Activated CD8-positive, alpha-beta T cell treated with anti-CD3 and anti-CD28 coated beads for 36 hours (primary cell): ENCODE measurements at places on chromosomes 16 and 17. TPM values are rescaled to one million over a fixed set of nuclear protein-coding genes. Genes with fewer than 3 reads are reported as not detected.

DNA sequence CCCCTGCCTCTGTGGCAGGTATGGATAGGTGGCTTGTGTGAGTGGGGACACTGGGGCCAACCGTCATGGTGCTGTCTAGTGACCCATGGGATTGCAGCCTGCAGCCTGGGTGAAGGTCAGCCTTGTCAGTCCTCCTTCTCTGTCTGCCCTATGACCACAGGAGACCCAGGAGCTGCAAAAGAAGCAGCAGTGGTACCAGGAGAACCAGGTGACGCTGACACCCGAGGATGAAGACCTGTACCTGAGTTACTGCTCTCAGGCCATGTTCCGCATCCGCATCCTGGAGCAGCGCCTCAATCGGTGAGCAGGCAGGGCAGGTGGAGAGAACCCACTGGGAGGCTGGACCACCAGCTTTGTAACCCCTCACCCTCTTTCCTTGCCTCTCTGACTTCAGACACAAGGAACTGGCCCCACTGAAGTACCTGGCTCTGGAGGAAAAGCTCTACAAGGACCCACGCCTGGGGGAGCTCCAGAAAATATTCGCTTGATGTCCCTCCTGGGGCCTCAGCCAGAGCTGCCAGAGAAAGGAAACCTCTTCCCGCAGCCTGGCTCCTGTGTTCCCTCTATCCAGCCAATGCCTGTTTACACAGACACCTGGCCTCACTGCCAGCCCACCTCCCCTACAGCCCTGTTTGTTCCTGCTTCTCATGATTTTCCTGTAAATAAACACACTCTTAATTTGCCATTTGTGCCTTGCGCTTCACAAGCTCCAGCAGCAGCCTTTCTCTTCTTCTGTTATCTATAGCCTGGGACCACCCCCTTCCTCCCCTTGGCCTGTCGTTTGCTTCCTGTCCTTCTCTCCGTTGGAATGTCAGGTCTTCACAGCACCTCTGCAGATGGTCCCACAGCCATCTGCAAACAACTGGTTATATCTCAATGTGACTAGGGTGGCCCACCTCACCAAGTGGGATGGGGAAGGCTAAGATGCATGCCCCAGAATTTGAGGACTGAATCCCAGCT is 4.5 kb upstream of the KATNB1 start:
- no peak for DNase-seq

EZH1 gene
- 25.5 TPM for total RNA-seq

- peak; percentile 41 for DNase-seq
Measured at GRCh38 chr17:46943501-46944393, 20.8 kb downstream of the GOSR2 start.

DNA sequence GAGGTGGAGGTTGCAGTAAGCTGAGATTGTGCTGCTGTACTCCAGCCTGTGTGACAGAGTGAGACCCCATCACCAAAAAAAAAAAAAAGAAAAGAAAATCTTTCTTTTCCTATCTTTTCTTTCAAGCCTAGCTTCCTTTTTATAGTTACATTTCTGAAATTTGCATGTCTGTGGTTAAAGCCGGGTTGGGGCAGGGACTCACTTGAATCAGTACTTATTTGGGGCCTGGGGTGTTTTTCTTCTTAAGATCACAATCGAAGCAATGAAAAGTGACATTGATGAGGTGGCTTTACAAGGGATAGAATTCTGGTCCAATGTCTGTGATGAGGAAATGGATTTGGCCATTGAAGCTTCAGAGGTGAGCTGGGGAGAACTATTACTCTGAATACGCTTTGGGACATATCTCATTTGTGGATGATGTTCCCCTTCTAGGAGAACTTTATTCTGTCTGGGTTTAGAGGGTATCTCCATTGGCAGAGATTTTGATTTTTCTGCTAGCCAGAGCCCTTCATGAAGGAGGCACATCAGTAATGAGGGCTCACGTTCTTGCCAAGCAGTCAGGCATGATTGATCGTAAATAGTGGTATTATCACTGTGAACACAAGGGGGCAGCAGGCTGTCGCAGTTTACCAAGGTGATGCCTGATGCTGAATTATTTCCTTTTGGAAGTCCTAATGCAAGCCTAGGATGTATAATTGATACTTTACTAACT is 14.3 kb downstream of the KPNB1 start:
- DNase-seq = peak; percentile 76

- DNase-seq = no peak
Measured at GRCh38 chr16:87240211-87241136, 76.7 kb downstream of the C16orf95 start.

GRCh38 chr17:80396157-80397033 is 18.6 kb upstream of the ENDOV start:
- no peak for DNase-seq

DNA sequence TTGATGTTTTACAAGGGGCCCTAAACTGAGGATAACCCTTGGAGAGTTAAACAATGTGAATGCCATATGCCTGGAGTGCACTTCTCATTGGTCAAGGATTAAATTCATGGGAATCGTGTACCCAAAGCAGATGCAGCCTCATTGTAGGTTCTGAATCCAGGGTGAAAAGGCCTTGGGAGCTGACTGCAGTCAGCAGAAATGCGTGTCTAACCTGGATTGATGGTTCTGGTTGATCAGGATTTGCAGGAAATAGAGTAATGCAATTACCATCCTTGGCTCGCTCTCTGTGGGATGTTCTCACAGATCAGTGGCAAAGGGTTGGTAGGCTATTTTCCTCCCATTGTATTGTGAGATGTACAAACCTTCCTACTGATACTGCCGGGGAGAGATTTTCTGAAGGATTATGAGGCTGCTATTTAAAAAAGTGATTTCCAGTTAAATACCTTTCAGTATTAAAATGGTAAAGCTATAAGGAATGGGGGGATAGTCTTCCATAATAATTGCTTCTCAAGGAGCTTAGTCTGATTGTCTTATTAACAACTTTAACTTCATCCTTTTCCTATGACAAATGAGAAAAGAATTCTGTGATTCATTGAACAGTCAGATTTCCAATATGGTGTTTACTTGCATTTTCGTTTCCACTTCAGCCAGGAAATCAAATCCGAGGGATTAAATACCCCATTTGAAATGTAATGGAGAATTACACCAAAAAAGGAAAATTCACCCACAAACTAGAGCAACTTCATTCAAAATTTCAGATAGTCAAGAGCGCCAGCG is 1028.1 kb upstream of the EEF2KMT start:
- DNase-seq = no peak

DNA sequence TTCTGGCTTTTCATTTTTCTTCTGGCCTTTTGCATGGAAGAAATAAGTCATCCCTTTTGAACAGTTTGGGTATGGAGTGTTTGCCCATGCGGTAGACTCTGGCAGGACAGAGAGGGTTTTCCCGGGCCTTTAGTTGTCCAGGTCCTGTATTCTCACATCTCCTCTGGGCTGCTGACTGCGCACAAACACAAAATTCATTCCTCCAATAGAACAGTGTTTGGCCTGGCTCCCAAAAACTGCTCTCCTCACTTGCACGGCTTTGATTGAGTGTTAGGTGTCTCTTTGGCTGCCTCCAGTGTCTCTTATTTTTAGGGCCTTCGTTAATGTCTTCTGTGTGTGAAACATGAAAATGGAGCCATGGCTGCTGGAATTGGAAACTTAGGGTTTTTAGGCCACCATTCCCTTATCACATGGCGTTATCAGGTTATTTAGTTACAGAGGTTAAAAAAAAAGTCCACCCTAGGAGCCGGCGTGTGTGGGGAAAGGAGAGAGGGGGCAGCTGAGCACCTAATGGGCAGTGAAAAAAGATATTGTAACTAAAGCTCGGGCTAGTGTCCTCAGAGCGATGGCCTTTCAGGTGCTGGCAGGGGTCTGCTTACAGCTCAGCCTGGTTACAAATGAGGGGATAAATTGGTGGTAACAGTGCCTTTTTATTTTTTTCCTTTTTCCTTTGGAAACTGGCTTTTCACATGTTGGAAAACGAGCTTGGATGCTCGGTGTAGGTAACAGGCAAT is 47.3 kb downstream of the PRKCA start:
- DNase-seq = no peak

- no peak for DNase-seq
Measured at GRCh38 chr17:78016852-78017251, 58.3 kb downstream of the TNRC6C start.
